ENCODE measurements at places on chromosomes 12 and 14. TPM values are rescaled to one million over a fixed set of nuclear protein-coding genes. Genes with fewer than 3 reads are reported as not detected.

- no peak for DNase-seq
These were observed 242.5 kb upstream of the ATP2B1 start for GRCh38 chr12:89951050-89951693.

GTF2H3 gene
- total RNA-seq, result 59.3 TPM

GARIN6 gene
- not detected for total RNA-seq

DNA sequence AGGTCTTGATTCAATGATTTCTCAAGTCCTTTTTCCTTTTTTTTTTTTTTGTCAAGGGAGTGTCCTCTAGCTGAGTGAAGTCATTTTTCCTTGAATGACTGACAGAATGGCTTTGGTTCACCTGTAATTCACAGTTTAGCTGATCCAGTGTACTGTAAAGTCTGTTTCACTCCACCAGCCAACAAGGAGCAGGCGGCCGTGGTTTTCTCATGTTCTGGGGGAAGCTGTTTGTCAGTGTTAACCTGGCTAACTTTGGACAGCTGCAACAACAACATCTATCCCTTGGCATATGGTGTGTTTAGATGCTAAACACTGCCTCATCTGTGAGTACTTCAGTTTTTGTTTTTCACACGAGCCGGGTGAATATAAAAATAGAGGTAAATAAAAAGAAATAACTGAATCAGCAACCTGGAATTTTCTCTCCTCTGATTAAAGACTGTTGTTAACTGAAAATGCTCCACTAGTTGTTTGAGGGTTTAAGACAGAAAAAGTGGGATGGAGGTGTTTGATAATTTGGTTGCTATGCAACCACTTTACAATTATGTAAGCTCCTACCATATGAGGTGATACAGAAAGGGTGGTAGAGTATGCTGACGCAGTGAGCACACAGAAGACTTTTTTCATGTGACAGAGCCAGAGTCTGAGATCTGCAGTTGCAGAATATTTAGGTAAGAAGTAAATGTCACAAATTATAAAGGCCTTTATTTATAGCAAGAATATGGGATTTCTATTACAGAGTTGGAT, 50.3 kb upstream of the SLC2A13 start:
- peak; percentile 16 for DNase-seq

GRCh38 chr14:24508155-24508840, at the start of gene CMA1:
CMA1 (minus strand) TSS chr14:24508265; CDS start chr14:24508235, 30 bp downstream.
- no peak for DNase-seq

DNA sequence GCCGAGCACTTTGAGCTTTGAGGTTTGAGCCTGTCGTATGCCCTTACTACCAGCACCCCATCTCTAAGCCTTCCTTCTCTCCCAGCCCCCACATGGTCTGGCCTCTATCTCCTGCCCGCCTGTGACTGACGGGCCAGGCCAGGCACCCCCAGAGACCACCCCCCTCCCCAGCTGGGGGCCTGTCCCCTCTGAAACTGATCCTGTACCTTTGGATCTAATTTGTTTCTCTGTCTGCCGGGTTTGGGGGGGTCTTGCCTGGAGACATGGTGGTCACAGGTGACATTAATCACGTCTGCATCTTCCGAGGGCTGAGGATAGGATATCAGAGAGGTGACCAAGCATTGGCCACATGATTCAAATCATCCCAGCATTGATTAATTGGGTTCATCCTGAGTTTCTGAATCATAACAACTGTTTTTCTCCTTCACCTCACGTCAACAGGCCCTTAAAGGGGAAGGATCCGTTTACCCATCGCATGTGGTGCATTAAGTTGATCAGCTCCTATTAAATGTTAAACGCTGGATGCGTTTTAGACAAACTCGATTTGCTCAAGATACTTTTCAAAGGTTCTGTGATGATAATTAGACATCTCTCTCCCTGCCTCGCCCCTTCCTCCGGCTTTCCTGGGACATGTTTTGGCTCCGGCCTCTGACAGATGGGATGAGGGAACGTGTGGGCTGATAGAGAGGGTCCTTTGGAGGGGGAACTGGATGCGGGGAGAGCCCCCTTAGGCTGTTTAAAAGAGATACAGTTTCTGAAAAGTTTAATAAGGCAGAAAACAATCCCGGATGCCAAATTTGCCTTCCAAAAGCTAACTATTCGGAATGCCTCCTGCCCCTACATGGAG, 63.3 kb upstream of the TBX3 start:
- DNase-seq, result no peak

DNA sequence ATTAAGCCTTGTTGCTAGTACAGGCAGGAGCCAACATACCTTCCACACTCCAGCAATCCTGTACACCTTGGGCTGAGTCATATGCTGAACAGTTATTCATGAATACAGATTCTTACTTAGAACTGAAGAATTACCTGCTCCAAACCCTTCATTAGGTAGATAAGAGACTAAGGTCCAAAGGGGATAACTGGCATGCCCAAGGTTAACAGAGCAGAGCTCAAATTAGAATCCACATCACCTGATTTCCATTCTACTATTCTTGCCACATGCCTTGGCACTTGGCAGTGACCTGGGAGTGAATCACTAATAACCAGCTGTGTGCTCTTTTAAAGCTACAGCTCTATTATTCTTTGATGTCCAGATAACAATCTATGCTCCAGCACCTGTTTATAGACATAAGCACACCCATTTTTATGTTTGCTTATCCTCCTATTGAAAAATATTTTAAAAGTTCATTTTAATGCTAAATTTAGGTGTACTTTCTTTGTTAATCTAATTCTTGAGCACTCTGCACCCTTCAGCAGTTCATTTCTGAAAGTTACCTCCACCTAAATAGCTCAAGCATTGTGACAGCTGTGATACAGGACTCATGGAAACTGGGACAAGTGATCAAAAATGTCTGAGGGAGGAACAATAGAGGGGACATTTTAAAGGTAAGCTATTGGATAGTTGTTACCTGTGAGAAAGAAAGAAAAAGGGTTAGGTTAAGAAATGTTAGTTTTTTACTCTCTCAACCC, 19.4 kb downstream of the LPCAT3 start:
- DNase-seq, result no peak

OVCH1 gene
- 0.10 TPM for total RNA-seq

- DNase-seq, result no peak
These were observed 219.2 kb upstream of the SSTR1 start for GRCh38 chr14:37988472-37988871.

XRCC3 gene
- 10.5 TPM for total RNA-seq
